ENCODE measurements at places on chromosomes 5 and 9. TPM values are rescaled to one million over a fixed set of nuclear protein-coding genes. Genes with fewer than 3 reads are reported as not detected.

DNA sequence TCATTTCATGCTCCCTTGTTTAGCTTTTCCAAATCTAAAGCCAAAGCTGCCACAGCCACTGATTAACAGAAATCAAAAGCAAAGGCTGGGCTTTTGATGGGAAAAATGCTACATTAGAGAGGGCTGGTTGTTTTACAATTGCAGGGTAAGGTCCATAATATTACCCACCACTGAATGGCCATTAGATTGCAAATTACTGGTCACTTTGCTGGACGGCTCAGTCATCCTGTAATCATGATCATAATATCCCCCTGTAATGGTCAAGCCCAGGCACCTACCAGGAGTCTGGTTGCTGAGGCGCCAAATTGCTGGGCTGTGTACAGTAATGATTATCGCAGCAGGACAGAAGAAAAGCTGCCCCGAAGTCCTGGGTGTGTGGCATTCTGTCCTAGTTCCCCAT, 286.5 kb downstream of the ZSWIM6 start:
- H3K27me3 ChIP-seq: no peaks in the 10 kb centered on the region
- H3K36me3 ChIP-seq: no peaks in the 10 kb centered on the region
- H3K4me1 ChIP-seq: peaks cover 26% of the 10 kb centered on the region
- H3K4me3 ChIP-seq: no peak overlapping the region
- no peak for DNase-seq

The ZNF883 gene
- 2.8 TPM for total RNA-seq

The CDC25C gene
- not detected for total RNA-seq

- H3K4me3 ChIP-seq: no peak overlapping the region
- no peaks in the 10 kb centered on the region for H3K36me3 ChIP-seq
- H3K27me3 ChIP-seq: no peaks in the 10 kb centered on the region
- H3K27ac ChIP-seq: no peak overlapping the region
Measured at GRCh38 chr9:91937056-91937455, 13.0 kb downstream of the ROR2 start.

DNA sequence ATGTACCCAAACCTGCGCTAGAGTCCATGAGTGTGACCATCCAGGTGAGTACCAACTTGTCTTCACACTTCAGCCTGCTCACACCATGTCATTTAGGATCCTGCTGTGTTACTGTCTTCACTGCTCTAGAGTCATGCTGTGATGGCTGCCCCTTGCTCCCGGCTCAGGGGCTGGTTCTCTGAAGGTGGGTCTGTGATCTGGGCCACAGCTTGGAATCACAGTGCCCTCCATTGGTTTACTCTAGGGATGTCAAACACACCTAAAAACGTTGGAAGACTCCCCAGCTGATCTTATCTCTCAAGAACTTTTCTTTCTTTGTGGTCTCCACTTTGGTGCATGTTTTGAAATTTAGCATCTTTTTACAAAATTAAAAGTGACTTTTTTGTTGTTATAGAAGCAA, 53.8 kb downstream of the NFX1 start:
- no peaks in the 10 kb centered on the region for H3K4me1 ChIP-seq
- H3K4me3 ChIP-seq: no peak overlapping the region
- H3K27me3 ChIP-seq: no peaks in the 10 kb centered on the region
- DNase-seq: no peak
- H3K27ac ChIP-seq: no peak overlapping the region
- peaks cover 62% of the 10 kb centered on the region for H3K36me3 ChIP-seq

The HMCN2 gene
- total RNA-seq: 2.4 TPM

GRCh38 chr5:141477815-141478214, 2.0 kb downstream of the PCDHGC3 start:
- H3K4me3 ChIP-seq: peak overlapping the region; percentile 83
- H3K4me1 ChIP-seq: peaks cover 26% of the 10 kb centered on the region
- no peaks in the 10 kb centered on the region for H3K36me3 ChIP-seq

DNA sequence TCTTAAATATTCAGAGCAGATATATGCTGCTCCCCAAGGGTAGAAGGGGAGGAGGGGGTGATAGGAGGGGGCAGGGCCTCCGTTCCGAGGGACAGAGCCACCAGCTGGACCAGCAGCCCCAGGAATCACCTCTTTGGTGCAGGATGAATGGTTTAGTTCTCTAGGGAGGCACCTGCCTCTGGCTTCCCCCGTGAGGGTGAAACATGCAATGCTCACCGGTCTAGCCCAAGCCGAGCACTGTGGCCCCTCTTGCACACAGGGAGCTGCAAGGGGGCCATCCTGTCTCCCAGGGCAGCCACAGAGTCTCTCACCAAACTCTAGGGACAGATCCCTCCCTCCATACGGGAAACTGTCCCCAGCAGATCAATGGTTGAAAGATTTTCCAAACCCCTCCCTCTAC, 163.7 kb downstream of the DAB2IP start:
- no peaks in the 10 kb centered on the region for H3K27me3 ChIP-seq
- no peak overlapping the region for H3K27ac ChIP-seq
- DNase-seq: no peak

GRCh38 chr5:59274106-59274636, 619.4 kb downstream of the PDE4D start:
- H3K4me1 ChIP-seq: no peaks in the 10 kb centered on the region
- DNase-seq: no peak
- no peaks in the 10 kb centered on the region for H3K27me3 ChIP-seq
- H3K36me3 ChIP-seq: no peaks in the 10 kb centered on the region

- H3K4me3 ChIP-seq: no peak overlapping the region
- H3K36me3 ChIP-seq: no peaks in the 10 kb centered on the region
- no peak for DNase-seq
- no peaks in the 10 kb centered on the region for H3K27me3 ChIP-seq
- H3K27ac ChIP-seq: no peak overlapping the region
Measured at GRCh38 chr5:3036041-3036788, 284.7 kb upstream of the IRX2 start.

GRCh38 chr9:120950421-120951388, 24.1 kb upstream of the TRAF1 start:
- DNase-seq: no peak
- H3K4me3 ChIP-seq: no peak overlapping the region
- H3K4me1 ChIP-seq: peaks cover 18% of the 10 kb centered on the region

The IL33 gene
- total RNA-seq: 160 TPM

DNA sequence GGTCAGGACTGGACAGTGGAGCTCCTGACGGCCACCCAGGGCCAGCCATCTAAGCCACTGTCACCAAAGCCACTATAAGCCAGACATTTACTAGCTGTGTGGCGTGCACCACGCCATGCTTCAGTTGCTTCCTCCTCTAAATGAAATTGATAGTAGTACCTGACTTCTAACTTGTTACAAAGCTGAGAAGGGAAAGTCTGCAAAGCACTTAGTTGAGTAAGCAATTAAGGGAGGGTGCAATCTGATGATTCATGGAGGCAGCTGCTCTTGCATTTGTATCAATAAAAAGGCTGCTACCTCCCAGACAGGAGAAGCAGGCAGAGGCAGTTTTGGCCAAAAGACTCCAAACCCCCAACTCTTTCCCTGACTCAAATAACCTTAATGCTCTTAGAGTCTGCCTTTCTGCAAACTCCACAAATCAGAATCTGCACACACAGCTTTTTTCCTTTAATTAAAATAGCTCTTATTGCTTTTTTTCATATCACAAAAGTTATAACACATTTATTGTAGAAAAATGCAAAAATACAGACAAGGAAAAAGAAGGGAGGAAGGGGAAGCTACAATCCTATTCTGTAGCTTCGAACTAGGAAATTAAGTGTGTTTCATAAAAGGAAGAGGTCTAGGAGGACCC, 19.3 kb upstream of the RAPGEF1 start:
- H3K27me3 ChIP-seq: no peaks in the 10 kb centered on the region
- peaks cover 8% of the 10 kb centered on the region for H3K4me1 ChIP-seq
- H3K36me3 ChIP-seq: no peaks in the 10 kb centered on the region

DNA sequence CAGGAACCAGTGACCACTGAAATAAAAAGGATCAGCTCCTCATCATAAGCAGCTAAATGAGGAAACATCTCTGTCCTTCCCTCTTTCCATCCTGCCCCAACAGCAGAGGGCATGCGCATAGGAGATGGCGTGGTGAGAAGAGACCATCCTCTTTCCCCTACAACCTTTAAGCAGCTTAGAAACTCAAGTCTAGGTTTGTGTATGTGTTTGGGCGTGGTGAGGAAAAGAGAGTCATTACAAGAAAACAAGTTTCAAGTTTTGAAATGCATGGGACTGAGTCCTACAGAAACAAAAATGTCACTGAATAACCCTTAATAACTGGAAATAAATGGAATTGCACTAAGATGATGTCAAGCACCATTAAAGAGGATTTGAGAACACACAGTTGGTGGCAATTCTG, 96.4 kb upstream of the IL12B start:
- no peak overlapping the region for H3K4me3 ChIP-seq
- no peaks in the 10 kb centered on the region for H3K4me1 ChIP-seq
- no peak for DNase-seq
- H3K36me3 ChIP-seq: no peaks in the 10 kb centered on the region
- H3K27ac ChIP-seq: no peak overlapping the region

DNA sequence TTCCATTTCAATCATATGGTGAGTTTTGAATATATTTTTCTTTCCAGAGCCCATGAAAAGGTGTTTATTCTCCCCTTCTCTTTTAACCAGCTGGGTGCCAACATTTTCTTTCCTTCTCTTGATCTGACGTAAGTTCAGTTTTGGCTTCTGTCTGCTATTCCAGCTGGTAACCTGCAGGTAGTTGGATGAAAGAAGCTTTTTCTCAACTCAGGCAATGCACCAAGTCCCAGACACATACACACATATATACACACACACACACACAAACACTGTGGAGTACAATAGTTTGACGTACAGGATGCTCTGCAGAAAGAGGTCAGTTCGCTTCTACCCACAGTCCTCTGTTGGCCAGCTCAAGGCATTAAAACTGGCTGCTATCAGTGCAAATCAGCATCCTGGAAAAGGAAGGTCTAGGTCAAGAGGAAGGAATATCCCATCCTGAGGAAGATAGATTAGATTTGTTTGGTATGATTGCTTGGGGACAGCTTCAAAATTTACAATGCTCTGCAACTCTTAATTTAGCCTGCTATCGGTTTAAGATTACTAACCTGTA, 214.3 kb upstream of the SEMA6A start:
- no peaks in the 10 kb centered on the region for H3K4me1 ChIP-seq
- H3K4me3 ChIP-seq: no peak overlapping the region
- H3K27me3 ChIP-seq: no peaks in the 10 kb centered on the region

DNA sequence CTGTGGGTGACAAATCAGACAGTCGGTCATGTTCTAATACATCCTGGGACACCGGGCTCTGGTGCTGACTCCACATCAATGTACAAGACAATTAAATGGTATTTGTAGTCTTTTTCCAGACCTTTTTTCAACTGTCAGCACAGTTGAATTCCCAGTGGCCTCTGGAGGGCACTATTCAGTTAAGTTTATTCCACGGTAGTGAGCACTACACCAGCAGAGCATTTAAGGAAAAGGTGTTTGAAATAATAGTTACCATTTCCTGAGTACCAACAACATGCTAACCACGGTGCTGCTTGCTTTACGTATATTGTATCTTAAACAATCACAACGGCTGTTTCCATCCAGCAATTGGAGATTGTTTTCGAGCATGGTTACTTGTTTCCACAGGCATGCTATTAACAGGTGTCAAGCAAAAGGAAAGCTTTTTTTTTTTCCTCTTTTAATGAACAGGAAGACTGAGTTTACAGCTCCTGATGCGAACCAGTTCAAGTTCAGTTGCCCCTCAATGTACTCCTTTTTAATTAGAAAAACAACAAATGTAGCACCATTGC, 186.7 kb downstream of the PDZD2 start:
- H3K4me3 ChIP-seq: no peak overlapping the region
- H3K4me1 ChIP-seq: no peaks in the 10 kb centered on the region
- no peak for DNase-seq
- no peak overlapping the region for H3K27ac ChIP-seq
- no peaks in the 10 kb centered on the region for H3K36me3 ChIP-seq

The SAPCD2 gene
- total RNA-seq: 0.92 TPM

The FOXD4 gene
- 0.28 TPM for total RNA-seq

Data from thoracic aorta (tissue), 2 donors.